ENCODE measurements at places on chromosomes 12 and 14.

DNA sequence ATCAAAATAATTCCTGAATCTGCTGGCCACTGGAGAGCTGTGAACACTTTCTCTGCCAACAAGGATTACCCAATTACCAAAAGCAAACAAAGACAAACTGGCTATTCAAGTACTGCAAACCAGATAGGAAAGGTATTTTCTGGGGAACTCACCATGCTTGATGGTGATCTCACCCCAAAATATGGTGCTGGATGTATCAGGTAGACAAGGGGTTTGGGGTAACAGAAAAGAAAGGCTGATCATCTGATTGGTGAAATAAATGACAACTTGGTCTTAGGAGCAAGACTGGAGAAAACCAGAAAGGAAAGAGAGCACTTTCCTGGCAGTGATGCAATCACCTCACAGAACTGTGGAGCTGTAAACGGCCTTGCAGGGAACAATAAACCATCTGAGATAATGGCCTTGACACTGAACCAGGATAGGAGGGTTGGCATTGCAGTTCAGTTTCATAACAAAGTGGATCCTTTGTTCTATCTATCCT is 31.0 kb upstream of the NPFF start:
- DNase-seq: peak; percentile 42

- no peak for DNase-seq
Measured at GRCh38 chr14:24607081-24607480, 2.4 kb downstream of the GZMH start.

DNA sequence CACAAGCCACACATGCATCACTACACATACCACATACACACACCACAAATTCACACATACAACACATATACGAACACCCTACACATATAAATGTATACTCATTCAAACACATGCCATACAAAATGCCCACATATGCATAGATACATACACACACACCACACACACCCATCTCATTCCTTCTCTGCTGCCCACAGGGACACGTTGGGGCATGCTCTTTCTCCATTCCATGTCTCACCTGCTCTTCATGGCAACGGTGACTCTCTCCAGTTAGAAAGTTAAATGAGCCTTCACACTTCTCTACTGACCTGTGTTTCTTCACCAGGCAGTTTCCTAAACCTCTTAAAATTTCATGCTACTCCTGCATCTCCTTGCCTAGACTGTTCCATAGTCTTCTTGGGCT is 1194.8 kb downstream of the BCL11B start:
- DNase-seq: no peak

- no peak for DNase-seq
Measured at GRCh38 chr12:26172946-26173552, 22.3 kb upstream of the SSPN start.

- no peak for DNase-seq
Measured at GRCh38 chr12:103028881-103029639, 71.6 kb downstream of the ASCL1 start.

- DNase-seq: no peak
Measured at GRCh38 chr14:66993512-66993911, 195.7 kb upstream of the GARIN2 start.

- DNase-seq: no peak
Measured at GRCh38 chr12:96864335-96864734, 42.7 kb upstream of the NEDD1 start.

GRCh38 chr12:57624441-57625220 is 8.4 kb downstream of the B4GALNT1 start:
- no peak for DNase-seq

DNA sequence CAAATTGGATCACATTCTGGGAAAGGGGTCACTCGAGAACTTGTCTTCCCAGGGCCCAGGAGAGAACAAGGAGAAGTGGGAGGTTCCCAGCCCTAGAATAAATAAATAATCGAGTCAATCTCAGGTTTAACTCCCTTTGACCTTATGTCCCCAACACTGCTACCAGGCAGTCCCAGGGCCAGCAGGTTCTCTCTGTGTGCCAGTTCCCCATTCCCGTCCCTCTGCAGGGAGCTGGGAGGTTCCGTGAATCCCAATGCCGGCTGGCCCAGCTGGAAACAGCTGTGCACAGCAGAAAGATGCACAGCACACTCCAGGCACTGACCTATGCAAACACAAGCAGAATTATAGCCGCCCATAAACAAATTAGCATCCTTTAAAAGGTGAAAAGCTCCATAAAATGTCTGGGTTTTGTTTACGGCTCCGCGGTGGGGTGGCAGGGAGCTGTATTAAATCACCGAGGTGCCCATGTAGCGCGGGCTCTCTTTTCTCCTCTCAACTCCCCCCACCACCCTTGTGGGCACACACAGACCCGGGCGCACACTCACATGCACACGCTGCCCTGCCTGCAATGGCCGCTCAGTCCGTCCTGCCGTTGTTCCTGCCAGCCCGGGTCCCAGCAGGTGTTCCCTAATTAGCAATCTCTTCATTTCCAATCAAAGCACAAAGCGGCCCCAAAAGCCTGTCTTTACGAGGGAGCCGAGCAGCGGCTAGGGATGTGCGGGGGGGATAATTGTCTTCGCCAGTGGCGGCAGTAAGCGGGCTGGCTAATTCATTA is 46.6 kb upstream of the ESRRB start:
- DNase-seq: no peak

- no peak for DNase-seq
Measured at GRCh38 chr12:49949866-49950265, 671 bp upstream of the AQP2 start.

- no peak for DNase-seq
Measured at GRCh38 chr12:53502331-53502730, 1.2 kb downstream of the TARBP2 start.

DNA sequence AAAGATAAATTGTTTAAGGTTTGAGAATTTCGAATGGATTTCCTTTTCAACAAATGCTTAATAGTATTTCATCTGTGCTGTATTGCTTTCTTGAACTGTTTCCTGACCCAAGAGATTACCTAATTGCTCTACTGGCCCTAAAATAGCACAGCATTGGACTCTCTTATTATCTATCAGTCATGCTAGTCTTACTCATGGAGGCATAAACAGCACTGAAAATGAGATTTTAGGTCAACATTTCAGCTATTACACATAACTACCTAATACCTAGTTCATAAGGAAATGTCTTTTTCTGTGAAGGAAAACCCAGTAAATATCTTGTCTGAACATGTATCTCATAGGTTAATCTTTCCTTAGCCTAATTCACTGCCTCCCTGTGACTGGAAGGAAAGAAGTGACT is 4.3 kb upstream of the ABCD2 start:
- DNase-seq: no peak
